ENCODE measurements at places on chromosomes 7 and 10.
A peak's percentile ranks its signal among the peaks of the same experiment; 100 is the strongest.

GRCh38 chr10:44261296-44261695, 123.6 kb downstream of the CXCL12 start:
- DNase-seq, result no peak

DNA sequence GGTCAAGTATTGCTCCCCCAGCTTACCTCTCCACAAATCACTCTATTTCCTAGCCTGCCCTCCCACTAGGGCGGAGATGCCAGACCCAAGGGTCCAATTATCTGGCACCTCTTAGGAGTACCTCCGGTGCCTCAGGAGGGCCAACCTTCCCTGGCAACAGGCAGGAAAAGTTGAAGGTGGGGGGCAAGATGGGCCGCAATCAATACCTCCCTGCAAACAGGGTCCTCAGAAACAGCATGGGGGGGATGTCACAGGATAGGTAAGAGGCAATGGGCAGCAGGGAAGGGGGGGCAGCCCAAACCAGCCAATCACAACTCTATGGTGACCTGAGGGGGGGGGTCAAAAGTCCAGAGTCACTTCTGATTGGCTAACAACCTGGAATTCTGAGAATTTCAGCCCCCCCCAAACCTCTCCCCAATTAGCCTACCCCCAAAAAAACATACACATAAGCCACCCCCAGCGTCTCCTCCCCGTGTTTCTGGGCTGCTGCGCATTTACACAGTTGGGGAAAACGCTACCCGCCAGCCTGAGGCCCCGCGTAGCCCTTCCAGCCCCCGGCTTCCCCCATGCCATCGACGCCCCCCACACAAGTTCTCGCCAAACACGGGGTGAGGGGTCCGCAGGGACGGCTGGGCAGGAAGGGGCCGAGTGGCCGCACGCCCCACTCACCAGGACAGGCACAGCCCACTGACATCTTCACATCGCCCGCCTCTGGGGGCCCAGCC, 589 bp downstream of the LDB1 start:
- DNase-seq, result peak; percentile 71

DNA sequence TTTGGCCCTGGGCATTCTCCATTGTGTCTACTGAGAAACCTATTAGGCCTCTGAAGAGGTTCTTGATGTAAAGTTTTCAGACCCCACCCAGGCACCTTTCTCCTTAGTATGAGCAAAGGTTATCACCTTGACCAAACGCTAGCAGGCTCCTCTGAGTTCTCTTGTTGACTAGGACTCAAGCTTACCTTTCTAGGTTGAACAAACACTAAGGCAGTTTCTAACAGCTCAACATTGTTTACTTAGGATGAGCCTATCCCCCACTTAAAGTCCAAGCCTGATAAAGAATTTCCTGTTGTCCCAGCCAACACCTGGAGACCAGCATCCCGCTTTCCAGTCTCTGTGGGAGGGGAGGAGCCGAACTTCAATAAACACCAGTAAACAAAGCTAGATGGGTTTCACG, 26.3 kb upstream of the ITGB8 start:
- DNase-seq, result no peak

DNA sequence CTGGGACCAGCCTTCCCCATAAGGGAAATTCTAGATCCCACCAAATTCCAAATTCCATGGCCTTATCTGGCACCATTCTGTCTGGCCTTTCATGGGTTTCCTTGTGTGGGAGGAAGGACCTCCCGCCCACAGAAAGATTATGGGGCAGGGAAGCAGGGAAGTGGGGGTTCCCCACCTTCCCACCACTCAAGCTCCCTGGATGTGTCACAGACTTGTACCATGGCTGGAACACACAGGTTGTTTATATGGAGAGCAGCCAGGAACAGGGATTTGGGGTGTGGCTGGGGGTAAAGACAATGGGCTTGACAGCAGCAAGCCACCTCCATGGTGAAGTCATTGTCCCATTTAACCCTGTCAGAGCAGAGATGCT, 18.3 kb downstream of the UNC5B start:
- peak; percentile 63 for DNase-seq

- no peak for DNase-seq
These were observed 55.1 kb downstream of the FAM53B start for GRCh38 chr10:124688889-124689670.

- no peak for DNase-seq
These were observed 166.3 kb downstream of the LCOR start for GRCh38 chr10:96998329-96998888.

DNA sequence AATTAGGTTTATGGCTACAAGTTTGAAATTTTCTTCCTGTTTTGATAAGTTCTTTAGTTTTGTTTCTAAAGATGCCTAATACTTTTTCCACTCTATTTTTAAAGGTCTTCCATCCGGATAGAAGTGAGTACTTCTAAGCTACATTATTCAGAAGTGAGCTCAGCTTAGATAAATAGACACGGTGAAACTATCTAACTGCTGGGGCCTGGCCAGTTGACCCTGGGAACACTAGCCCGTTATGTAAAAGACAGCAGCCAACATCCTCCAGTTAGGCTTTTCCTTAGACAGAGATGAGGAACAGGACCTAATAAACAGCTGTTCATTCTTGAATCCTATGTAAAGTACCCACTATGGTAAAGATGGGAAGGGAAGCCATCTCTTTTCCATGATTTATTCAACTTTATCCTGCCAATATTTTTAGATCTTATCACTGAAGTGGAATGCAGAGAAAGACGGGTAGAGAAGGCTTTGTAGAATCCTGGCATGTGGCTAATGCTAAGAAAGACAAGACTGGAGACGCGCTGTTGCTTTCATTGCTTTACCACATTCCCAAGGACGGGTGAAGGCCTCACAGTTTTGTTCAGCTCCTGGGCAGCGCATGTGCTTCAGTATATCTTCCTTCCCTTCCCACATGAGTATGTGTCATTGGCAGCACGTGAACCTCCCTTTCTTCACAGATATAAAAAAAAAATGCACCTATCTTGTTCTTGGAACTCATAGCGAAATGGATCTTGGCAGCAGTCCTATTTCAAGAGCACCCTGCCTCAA, 340.0 kb upstream of the MEOX2 start:
- DNase-seq, result no peak

GRCh38 chr10:133445751-133446708, 7.7 kb upstream of the SCART1 start:
- DNase-seq, result peak; percentile 31

- DNase-seq, result no peak
These were observed 117.6 kb upstream of the PDLIM1 start for GRCh38 chr10:95408148-95408960.

All from SJSA1 (cell line).